ENCODE measurements at places on chromosomes 13 and 19.

DNA sequence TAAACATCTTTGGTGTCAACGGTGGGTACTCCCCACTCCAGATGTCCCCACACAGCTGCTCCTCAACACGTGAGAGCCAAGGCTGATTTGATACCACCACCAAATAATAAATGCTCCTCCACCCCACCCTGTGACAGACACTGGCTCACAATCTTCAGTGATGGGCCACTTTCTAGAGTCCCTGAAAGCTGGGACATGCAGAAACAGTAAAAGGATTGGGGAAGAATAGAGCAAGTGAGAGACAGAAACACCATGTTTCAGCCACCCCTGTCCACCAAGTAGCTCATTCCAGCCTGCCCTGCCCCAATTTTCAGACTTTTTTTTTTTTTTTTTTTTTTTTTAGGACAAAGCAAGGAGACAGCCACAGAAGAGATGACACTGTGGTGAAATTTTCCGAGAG, 1.6 kb downstream of the SLC46A3 start:
- DNase-seq = no peak

GRCh38 chr13:40619479-40619814, 47.0 kb downstream of the FOXO1 start:
- no peak for DNase-seq

GRCh38 chr19:835210-835810, 5.5 kb upstream of the PRTN3 start:
- DNase-seq = no peak

GRCh38 chr13:24032674-24033073, 127.8 kb upstream of the SPATA13 start:
- DNase-seq = no peak

DNA sequence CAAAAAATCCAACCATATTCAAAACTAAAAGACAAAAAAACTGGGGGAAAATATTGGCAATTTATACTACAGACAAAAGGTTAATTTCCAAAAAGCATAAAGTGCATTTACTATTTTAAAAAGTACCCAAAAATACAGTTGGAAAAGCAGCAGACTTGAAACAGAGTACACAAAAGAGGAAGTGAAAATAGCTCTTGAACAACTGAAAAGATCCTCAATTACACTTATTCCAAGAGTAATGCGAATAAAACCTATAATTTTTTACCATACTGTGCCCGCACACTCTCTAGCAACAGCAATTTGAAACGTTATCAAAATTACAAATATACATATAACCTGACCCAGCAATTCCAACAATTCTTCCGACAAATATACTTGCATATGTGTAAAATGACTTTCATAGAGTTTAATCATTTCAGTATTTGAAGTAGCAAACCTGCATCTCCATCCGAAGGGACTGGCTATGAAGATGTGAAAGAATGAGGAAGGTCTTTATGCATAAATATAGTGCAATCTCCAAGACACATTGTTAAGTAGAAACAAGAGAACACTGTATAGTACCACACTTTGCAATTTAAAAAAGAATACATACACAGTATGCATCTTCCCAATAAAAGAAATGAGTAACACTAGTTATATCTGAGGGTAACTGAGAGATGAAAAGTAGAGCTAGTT, 25.4 kb downstream of the ALG5 start:
- DNase-seq = no peak

DNA sequence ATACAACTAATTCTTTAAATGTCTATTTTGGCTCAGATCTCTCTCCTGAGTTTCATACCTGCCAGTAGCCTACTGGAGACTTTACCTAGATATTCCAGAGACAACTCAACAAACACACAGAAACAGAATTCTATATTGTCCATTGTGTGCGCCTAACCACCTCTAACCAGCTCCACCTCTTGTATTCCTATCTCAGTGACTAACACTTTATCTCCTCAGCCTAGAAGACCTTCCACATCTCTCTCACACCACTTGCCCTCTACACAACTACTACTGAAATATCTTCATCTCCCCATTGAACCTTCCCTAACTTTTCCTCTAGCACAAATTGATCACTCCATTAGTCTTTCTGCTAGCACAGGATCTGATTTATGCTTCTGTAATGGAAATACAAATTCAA, 6.7 kb downstream of the VWA8 start:
- DNase-seq = no peak

- DNase-seq = no peak
These were observed 14.7 kb downstream of the UBAC2 start for GRCh38 chr13:99215184-99215830.

DNA sequence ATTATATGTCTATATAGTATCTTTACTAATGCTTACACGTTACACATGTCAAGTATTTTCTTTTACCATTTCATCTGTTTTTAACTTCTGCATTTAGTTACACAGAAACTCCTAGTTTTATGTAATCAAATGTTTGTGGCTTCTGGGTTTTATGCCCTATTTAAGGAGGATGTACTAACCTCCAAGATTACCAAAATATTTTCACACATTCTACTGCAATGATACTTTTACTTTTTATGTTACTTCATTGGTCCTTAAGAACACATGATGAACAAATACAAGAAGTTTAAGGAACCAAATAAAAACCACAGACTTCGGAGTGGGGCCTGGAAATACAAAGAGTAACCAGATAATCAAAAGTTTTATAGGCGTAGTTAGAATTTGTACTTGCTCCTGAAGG, 37.2 kb downstream of the ZC3H13 start:
- DNase-seq = no peak

- DNase-seq = no peak
These were observed 29.6 kb downstream of the GJA3 start for GRCh38 chr13:20131057-20131832.

GRCh38 chr13:113802090-113802531, 43.1 kb downstream of the TMEM255B start:
- DNase-seq = peak; percentile 78

- no peak for DNase-seq
These were observed 1.3 kb upstream of the SIGLEC9 start for GRCh38 chr19:51123381-51123800.

DNA sequence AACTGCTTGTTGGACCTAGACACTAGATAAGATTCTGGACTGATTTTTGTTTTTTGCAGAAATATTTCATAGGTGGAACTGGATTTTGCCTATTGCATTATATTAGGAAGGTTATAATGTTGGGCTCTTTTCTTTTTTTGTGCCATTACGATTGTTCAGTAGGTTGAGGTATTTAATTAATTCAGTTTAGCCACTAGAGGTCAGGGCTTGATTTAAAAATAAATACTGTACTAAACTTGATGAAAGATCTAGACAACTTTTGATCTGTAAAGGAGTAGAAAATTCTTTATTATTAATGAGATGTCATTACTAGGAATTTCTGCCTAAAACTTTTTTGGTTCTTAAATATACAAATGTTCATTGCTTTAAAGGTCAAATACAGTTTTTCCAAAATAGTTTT, 15.2 kb upstream of the SUPT20H start:
- peak; percentile 26 for DNase-seq

DNA sequence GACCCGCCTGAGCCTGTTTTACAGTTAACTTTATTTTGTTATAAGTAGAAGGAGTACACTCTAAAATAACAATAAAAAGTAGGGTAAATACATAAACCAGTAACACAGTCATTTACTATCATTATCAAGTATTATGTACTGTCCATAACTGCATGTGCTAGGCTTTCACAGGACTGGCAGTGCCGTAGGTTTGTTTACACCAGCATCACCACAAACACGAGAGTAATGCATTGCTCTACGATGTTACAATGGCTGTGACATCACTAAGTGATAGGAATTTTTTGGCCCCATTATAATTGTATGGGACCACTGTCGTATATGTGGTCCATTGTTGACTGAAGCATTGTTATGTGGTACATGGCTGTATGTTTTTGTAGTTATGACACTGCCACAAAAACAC, 41.3 kb upstream of the SLC7A9 start:
- no peak for DNase-seq

- no peak for DNase-seq
These were observed 1.1 kb upstream of the EPN1 start for GRCh38 chr19:55673889-55674288.

- DNase-seq = no peak
These were observed 2458.3 kb upstream of the PCDH20 start for GRCh38 chr13:63873936-63874335.

DNA sequence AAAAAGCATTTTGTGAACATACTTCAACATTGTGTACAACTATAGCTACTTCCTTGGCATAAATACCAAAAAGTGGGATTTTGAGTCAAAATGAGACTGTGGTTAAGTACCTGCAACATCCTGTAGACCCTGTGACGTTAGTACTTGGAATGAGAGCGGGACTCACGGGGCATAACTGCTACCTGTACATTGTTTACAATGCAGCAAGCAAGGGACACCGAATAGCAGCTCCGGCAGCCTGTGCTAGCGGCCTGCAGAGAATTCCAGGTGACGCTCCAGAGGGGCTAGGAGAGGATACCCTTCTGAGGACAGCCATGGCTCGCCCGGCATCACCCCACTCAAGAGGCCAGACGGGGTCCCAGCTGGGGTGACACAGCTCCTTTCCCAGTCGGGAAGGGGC, 824 bp upstream of the ZNF331 start:
- no peak for DNase-seq
